ENCODE measurements at places on chromosomes 11 and 22. TPM values are rescaled to one million over a fixed set of nuclear protein-coding genes. Genes with fewer than 3 reads are reported as not detected.

Gene OR2D2
- total RNA-seq = not detected

Gene NUP50
- 14.3 TPM for total RNA-seq

DNA sequence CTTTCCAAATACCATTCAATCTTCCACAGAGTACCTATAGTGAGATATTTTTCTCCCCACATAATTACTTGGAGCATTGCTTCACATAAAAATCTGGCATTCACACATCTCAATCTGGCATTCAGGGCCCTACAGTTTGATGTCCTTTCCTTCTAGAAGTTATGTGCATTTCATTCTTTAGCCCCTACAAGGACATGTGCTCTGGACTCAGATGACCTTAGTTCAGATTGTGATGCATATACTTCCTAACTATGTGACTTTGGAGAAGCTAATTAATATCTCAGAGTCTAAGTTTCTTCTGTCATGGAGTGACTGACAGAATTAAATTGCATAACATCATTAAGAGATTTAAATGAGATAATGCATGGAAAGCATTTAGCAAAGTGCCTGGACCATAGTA is 25.9 kb upstream of the PRSS23 start:
- DNase-seq = no peak

GRCh38 chr11:36703055-36703404 is 105.0 kb upstream of the RAG2 start:
- DNase-seq = no peak

DNA sequence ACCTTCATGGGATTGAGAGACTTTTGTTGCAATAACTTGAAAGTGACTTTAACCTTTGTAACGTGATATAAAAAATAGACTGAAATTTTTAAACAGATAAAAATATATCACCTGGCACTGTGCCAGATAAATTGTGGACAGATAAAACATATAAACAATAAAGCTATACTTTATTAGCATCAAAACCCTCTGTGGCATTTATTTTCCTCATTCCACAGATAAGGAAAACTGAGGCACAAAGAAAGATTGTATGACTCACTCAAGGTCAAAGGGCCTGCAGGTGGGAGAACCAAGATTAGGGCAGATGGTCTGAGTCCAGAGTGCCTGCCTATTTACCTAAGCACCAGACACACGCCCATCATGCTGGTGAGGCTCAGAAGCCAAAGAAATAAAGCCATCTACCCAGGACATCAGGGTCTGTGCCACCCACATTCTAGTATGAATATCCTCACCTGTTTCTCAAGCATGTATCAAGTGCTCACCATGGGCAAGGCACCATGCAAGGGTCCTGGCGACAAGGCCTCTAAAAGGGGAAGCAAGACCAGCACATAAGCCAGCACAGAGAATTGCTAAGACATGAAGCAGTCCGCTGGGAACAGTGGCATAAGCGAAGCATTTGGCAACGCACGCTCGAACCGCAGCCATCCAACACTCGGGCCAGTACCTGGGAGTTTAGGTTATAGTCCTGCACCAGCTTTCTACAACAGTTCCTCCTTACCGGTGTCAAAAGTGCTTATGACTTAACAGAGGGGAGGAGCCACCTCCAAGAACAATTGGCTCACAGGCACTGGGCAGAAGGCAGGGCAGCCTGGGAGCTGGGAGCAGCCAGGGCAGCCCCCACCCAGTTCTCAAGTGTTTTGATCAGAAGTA is 17.6 kb downstream of the MYH9 start:
- no peak for DNase-seq

Gene P2RY2
- total RNA-seq = 14.7 TPM

- DNase-seq = no peak
These were observed at the start of gene PVALB for GRCh38 chr22:36816636-36817524. Gene PVALB, minus strand, starts transcription at chr22:36817035. Its CDS starts 30 bp downstream, at chr22:36817005.

Gene F2
- total RNA-seq = not detected

DNA sequence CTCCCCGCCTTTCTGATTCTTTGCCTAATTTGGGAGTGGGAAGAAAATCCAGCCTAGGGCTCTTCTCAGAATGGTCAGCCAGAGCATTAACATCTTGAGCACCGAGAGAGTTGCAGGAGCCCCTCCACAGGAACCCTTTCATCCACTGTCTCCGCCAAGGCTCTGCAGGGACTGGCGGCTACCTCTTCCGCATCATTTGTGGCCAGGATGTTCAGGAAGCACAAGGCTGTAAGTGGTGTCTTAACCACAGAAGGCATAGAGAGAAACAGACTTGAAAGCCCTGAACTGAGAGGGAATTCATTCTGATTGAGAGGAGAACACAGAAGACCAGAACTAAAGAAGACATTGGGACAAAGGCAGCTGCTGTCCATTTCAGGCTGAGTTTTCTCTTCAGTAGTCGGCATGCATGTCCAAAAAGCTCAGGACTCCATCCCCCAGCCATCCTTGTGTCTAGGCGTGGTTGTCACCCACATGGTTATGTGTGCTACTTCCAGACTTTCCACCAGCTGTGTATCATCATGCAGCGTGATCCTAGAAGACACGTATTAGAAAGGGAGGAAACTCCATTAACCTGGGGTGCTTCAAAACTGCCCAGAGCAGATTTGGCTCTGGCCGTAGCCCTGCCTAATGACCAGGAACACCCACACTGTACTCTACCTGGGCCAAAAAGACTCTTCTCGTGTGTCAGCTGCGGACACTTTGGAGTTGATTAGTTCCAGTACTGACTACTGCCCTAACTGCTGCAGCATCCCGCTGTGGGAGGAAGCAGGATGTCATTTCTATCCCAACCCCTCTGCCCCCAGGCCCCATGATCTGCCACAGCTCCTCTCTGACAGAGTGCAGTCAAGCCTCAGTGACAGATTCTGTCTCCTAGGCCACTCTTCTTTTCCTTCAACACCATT is 725.1 kb downstream of the NTM start:
- DNase-seq = no peak

GRCh38 chr11:78304201-78304600 is 113.4 kb downstream of the GAB2 start:
- no peak for DNase-seq

- peak; percentile 56 for DNase-seq
These were observed 56.1 kb downstream of the IGLL5 start for GRCh38 chr22:22943521-22944267.

GRCh38 chr11:78914503-78914902 is 339.8 kb upstream of the NARS2 start:
- no peak for DNase-seq

Gene VWCE
- total RNA-seq = 0.94 TPM

DNA sequence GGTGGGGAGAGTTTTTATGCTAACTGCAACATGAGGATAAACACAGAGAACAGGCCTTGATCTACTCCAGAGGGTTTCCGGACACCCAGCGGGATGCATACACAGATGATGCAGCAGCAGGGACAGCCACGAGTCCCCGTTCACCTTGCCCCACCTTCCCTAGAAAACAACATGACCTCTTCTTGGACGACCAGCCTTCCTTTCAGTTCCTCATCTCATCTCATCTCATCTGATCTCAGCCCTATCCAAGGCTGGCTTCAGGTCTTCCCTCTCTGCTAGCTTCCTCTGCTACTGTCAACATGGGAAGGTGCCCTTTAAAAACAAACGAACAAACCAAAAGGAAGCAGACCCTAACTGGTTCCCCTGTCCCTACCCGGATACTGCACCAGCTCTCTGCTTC is 1356.2 kb downstream of the TBC1D22A start:
- peak; percentile 34 for DNase-seq

Gene CCDC82
- total RNA-seq = 9.6 TPM

GRCh38 chr11:3035333-3035732 is 21.9 kb downstream of the CARS1 start:
- no peak for DNase-seq

- no peak for DNase-seq
These were observed 12.2 kb downstream of the USP2 start for GRCh38 chr11:119369132-119369925.

DNA sequence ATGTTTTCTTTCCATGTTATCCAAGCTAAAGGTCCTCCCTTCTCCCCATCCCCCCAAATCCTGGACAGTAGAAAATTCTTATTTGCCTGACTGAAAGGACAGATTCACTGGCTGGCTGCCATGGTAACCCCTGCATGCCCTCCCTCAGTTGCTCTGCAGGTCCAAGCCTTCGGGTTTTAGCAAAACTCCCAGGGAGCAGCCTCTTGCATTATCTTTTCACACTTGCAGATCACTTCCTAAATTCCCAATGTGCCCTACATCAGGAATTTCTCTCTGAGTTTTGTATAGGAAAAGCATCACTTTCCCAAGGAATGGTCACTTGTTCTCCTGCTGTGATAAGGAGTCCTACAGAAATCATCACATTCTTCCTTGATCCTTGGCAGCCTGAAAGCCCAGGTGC is 75.0 kb upstream of the TENM4 start:
- no peak for DNase-seq

Gene MS4A7
- 27.7 TPM for total RNA-seq

- no peak for DNase-seq
These were observed 47.3 kb upstream of the CCDC34 start for GRCh38 chr11:27410272-27410671.

DNA sequence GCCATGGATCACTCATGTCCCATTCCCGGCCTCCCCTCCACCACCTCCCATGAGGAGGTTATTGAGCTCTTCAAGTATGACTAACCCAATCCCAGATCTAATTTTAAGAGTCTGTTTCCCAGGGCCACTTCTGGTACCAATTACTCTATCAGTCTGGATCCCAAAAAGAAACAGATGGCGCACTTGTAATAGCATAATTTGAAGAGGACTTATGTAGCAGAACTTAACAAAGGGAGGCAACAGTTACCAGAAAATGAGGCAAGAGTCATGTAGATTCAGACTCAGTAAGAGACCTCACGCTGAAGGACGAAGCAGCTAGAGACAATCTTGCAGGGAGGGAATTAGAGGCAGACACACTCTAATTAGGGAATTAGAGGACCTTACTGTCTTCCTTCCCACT is 46.9 kb downstream of the DDX6 start:
- no peak for DNase-seq

Gene CLDN5
- 16.7 TPM for total RNA-seq

Gene SMC1B
- total RNA-seq = not detected

DNA sequence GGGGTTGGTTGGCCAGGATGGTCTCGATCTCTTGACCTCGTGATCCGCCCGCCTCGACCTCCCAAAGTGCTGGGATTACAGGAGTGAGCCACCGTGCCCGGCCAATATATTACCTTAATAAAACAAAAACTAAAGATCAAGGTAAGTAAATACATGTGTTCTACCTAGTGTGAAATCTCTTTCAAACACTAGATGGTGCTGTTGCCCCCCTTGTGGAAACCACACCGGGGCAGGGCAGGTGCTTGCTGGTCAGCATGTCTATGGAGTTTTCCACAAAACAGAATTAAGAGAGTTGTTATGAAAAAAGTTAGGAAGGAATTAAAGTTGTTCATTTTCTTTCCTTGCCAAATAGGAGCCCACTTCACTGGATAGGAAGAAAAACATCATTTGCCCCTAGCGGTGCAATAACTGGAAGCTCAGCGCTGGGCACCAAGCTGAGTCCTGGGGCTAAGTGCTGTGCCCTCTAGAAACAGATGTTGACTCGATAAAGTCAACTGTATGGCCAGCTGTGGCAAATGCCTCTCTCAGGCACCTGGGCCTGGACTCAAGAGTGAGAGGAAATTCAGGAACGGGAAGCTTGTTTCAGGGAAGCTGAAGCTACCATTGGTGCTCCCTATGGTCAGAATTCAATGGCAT is 6.3 kb upstream of the KCNJ5 start:
- no peak for DNase-seq

- DNase-seq = no peak
These were observed 9.2 kb downstream of the CRTAM start for GRCh38 chr11:122847466-122847865.

DNA sequence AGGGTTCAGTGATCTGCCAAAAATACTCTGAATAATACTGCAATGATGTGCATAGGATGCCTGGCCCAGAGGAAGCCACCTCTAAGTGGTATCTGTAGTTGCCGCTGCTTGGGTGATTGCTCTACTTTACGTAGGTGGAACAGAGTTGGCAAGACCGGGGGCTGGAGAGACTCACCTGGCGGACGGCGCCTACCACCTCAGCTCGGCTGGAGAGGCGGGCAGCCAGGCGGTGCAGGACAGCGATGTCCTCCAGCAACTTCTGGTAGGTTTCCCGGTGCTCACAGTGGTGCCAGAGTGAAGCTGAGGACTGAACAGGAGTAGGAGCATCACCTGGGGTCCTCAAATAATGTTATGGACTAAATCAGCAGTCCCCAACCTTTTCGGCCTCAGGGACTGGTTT is 34.5 kb upstream of the LYVE1 start:
- DNase-seq = no peak
